ENCODE measurements at places on chromosomes 2 and 18. TPM values are rescaled to one million over a fixed set of nuclear protein-coding genes. Genes with fewer than 3 reads are reported as not detected.

SMAD2 gene
- 127 TPM for total RNA-seq

- no peak for ATAC-seq
Measured at GRCh38 chr2:149901231-149901859, 313.8 kb upstream of the MMADHC start.

- no peak for ATAC-seq
Measured at GRCh38 chr18:76348267-76349066, 146.6 kb downstream of the ZNF516 start.

GRCh38 chr2:99552529-99552928 lies 62.7 kb upstream of the REV1 start:
- no peak for ATAC-seq

GRCh38 chr18:12408247-12408869 lies 629 bp downstream of the PRELID3A start:
- ATAC-seq, result no peak

All from gastroesophageal sphincter (tissue), 4 donors.